ENCODE measurements at places on chromosomes 1 and 21.
A peak's percentile ranks its signal among the peaks of the same experiment; 100 is the strongest.

DNA sequence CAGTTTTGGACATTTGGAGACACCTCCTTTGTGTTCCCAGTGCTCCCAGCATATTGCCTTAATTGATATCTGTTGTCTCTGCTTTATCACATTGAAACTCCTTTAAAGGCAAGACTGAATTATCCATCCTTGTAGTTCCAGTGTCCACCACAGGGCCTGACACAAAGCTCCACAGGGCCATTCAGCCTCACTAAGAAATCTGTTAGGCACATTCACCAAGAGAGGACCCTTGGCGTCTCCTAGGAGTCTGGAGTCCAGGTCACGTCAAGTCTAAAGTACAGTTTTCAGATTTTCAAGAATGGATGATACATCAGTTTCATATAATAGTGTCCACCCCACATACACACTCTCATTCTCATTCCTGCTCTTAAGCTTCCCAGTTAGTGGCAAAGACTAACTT, 4.8 kb downstream of the ACP6 start:
- DNase-seq, result no peak

DNA sequence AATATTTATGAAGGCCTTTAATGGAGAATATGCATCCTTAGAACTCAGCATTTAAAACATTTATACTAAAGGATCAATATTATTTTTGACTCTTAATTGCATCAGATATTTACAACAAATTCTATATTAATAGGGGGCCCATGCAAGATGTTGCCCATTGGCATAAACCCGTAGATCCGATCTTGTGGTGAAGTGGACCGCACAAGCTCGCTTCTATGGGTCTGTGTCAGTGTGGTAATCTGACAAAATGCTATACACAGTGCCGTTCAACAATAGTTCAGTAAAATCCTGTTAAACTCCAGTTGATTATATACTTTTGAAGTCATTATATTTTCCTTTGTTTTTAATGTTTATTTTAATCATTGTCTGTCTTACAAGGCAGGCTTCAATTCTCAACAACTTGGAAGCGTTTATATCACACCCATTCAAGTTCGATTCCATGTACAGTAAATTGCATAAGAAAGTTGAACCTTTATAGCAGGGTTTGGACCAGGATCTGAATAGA, 809.2 kb downstream of the USP25 start:
- no peak for DNase-seq

DNA sequence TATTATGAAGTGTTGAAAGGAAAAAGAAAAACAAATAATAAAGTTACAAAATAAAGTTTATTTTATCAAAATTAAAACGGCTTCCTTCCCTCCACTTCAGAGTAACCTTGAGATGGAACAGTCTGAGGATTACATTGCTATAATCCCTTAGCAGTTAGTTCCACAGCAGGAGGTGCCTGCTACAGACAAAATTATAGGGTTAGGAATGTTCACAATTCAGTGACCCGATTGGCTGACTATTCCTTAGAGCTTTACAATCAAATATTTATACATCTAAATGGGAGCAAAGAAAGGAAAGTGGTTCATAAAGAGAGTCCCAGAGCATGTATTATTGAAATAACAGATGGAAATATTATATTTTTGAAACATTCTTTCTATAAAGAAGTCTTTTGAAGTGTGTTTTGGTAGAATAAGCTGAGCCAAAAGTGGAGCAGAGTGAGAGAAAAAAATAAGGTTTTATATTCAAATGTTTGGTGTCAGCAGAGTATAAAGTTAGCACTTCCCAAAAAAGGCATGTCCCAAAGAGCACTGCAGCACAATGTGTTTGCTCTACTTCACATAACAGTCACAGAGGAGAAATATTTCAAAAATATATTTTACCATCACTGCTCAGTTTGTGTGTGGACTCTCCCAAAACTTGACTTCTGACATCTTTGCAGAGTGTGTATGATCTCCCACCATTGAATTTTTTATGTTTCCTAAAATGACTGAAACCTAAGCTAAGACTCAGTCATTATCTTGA, 71.4 kb upstream of the GORAB start:
- no peak for DNase-seq

- no peak for DNase-seq
Observed at GRCh38 chr1:114112775-114113174, 40.9 kb downstream of the SYT6 start.

DNA sequence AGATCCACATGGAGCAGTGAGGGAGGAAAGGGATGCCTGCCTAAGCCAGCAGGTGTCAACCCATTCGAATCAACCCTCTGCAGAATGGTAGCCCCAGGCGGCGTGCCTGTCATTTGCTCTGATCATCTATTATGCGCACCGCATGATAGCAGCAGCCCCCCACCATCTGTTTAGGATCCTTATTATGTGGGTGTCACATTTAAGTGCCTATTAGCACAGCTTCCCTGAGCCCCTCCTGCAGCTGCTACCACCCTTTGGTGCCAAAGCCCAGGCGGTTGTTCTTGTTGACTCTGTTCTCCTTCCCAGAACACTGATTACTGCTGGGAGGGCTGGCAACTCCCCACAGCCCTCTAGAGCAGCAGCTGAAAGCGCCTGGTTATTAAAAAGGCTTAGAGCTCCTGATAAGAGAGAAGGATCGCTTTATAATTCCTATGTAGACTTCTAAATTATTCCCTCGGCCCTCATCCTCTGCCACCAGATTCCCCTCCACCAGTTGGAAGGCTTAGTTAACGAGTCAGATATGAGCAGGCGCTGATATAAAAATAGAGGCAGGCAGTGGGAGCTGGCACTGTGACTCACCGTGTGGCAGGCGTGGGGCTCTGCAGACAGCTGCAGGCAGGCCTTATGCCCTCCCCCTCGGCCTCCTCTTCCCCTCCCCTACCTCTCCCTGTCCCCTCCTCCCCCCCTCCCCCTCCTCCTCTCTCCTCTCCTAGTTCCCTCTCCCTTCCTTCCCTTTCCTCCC, 23.0 kb downstream of the ACTA1 start:
- DNase-seq, result peak; percentile 77

- DNase-seq, result no peak
Observed at GRCh38 chr1:98406352-98407088, 255.0 kb upstream of the SNX7 start.

- no peak for DNase-seq
Observed at GRCh38 chr21:40152476-40152875, 285.2 kb downstream of the PCP4 start.

DNA sequence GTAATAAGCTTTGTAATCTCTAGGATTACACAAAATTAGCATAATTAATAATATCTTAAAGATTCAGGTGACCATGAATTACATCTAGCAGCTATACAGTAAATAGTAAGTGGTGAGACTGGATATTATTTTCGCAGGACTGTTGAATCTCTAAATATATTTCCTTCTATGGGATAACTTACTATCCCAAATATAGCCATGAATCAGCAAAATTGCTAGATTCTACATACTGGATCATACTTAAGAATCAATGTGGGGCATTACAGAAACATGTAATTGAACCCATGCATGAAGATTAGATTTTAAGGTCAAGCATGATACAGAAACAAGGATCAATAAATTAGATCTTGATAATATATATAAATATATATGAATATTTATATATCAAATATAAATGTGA, 1203.4 kb downstream of the BRINP3 start:
- DNase-seq, result no peak

- DNase-seq, result no peak
Observed at GRCh38 chr21:27339902-27340301, 373.0 kb upstream of the ADAMTS5 start.

- no peak for DNase-seq
Observed at GRCh38 chr21:32215306-32215685, 63.6 kb downstream of the MIS18A start.

DNA sequence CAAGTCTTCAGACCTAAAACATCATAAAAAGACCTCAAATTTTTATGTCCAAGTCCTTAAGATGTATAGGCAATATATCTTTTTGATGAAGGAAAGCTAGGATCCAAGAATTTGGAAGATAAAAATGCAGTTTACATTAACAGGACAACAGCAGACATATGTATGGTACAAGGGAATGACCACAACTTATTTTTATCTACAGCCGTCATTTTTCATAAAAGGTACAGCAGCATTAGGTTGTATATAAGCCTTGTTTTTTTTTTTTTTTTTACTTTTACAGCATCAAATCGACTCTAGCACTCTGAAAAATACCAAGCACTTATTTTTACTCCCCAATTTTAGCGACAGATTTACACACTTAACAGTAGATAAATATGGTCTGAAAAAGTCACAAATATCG, 1.3 kb downstream of the SRSF10 start:
- DNase-seq, result no peak

DNA sequence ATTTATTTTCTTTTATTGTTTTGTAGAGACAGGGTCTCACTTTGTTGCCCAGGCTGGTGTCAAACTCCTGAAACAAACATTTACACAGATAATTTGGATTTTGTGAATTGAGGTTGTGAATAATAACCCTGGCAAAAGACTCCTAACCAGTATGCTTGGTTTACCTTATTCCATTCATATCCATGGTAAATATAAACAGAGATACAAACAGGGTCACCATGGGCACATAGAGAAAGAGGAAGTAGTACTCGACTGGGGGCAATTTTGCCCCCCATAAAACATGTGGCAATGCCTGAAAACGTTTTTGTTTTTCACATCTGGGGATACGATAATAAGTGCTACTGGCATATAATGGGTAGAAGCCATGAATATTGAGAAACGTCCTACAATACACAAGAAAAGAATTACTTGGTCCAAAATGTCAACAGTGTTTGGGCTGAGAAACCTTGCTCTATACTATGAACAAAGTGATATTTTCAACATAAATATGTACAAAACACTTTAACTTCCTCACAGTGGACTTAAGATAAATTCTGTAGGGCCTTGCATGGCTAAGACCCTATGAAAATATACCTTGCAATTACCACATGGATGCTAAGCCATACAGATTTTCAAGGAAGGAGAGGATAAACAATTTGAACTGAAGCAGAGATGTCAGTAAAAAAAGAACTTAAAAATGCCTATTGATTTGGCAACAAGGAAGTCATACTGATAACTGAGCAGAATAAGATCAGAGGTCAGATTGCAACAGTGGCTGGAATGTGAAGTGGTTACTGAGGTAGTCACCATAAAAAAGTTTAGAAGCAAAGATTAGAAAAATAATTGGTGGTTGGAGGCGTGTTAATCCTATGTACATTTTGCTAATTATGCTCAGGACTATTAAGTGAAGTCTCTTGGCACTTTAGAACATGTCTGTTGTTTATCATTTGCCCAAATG, 27.4 kb upstream of the ASPM start:
- no peak for DNase-seq

DNA sequence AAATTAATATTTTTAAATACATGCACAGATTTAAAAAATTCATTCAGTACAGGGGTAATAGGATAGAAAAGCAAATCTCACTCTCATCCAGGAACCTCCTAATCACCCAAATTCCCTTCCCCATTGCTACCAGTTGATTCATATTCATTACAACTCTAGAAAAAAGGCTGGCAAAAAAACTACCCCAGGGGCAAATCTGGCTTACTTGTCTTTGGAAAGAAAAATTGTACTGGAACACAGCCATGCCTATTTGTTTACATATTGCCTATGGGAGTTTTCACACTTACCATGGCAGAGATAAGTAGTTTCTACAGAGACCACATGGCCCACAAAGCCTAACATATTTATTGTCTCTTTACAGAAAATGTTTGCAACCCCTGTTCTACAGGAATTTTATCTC, 8.9 kb upstream of the RBM34 start:
- no peak for DNase-seq

DNA sequence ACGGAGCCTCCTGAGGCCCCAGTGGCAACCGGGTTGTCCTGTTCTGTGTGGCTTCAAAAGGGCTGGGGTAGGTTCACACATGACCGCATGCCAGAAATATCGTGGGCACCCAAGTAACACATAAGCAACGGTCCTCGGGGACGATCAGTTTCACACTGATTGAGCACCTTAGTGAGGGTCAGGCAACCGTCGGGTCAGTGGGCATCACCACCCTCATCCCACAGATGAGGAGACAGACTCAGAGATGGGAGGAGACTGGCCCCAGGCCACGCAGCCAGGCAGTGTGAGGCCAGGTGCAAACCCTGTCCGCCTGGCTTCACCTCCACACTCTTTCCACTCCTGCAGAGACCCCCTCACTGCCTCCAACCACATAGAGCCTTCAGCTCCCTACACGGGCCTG, 309.8 kb downstream of the MATN1 start:
- DNase-seq, result no peak

GRCh38 chr1:22670352-22670975, 17.4 kb downstream of the C1QB start:
- DNase-seq, result peak; percentile 28
